Stimulated activated CD4-positive, alpha-beta T cell treated with anti-CD3 and anti-CD28 coated beads, Interleukin-1b, Interleukin-23, amount 100 ng/mL, for 1 hour (primary cell): ENCODE measurements at places on chromosomes 3 and 15.

DNA sequence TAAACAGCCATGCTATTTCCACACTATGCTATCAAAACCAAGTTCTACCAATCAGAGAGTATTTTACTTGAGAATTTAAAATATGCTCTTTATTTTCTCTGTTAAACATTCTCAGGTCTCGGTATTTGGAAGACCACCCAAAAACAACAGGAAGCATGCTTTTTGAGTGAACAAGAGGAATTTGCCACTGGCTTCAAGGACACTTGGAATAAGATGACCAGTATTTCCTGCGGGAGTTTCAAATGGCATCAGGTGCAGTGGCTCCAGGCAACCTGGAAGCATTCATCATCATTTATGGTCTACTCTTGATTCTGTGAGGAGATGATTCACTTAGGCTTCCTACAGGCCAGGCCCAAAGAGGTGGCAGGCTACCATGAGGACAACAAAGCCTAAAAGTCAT, 305.7 kb upstream of the ATP11B start:
- DNase-seq = no peak

- DNase-seq = no peak
These were observed 30.6 kb upstream of the UBE3A start for GRCh38 chr15:25469377-25469776.

DNA sequence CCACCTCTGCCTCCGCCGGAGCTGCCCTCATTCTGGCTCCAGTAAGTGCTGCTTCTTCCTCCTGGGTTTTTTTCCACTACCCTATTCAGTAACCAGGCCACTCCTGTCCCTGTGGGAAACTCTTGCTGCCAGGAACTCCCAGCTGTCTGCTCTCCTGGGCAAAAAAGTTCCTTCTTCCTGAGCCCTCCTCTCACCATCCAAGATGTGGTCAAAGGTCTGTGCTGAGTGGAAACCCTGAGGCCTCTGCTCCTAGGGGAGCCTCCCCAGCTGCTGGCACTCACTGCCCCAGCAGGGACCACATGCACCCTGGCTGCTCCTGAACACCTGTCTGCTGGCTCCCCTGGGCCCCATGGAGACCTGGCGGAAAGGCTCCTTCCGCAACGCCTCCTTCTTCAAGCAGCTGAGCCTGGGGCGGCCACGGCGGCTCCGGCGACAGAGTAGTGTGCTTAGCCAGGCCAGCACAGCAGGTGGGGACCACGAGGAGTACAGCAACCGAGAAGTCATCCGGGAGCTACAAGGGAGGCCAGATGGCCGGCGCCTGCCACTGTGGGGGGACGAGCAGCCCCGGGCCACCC, 454 bp downstream of the C15orf62 start:
- DNase-seq = no peak

DNA sequence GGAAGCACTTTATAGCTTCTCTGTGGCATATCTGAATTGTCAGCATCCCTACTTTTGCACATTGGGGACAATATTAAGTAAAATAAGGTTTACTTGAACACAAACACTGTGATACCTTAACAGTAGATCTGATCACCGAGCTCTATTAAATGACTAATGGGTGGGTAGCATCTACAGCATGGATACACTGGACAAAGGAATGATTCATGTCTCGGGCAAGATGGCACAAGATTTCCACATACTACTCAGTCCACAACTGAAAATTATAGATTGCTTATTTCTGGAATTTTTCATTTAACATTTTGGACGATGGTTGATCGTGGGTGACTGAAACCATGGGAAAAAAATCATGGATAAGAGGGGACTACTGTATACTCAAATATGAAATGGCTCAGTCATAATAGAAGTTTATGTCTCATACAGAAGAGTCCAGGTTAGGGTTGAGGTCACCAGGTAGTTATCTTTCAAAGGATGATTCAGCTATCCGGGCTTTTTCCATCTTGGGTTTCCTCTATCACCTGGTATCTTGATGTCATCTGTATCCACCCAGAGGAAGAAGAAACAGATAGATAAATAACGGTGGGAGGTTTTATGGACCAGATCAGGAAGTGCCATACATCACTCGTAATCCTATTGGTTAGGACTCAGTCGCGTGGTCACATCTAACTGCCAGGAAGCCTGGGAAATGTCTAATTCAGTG, 320.0 kb upstream of the RARB start:
- no peak for DNase-seq

DNA sequence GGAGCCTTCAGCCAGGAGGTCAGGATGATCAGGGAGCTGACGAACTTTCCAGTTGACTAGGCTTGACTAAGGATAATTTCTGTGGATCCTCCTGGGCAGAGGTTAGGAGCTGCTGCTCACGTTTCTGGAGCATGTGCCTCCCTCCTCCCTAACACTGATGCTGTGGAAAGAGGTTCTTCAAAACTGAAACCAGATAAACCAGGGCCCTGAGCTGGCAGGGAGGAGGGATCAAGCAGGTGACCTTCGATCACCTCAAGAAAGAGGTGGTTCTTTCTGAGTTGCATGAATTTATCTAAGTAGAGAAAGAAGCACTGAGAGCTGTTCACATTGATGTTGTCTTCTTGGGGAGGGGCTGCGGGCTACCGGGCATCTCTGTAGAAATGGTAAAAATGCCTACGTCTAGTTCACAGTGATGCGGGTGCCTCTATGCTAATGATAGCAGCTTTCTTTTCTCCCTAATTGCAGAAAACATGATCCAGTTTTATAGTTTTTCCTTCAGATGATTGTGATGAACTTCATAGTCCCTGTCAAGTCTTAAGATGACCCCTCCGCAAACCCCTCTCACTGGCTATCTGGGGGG, 332.7 kb upstream of the LRRFIP2 start:
- no peak for DNase-seq

- no peak for DNase-seq
These were observed 72.6 kb upstream of the IL12A start for GRCh38 chr3:159916052-159916451.

DNA sequence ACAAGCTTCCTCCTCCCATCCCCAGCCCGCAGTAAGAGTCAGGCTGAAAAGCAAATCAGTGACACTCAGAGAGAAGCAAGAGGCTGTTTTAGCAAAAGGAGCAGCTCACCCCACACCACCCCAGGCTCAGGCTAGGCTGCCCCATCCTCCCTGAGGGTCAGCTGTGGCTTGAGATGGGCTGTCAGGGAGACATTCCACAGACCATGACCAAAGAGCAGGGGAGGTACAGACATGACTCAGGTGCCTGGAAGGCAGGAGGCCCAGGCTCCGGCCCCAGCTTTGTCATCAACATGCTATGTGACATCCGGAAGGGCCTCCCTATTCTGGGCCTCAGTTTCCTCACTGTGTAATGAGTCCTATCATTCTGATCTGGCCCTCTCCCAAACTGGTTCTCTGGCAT, 24.7 kb downstream of the HCN4 start:
- DNase-seq = no peak
